Amniotic stem cell (primary cell): ENCODE measurements at places on chromosomes 11 and 22.

DNA sequence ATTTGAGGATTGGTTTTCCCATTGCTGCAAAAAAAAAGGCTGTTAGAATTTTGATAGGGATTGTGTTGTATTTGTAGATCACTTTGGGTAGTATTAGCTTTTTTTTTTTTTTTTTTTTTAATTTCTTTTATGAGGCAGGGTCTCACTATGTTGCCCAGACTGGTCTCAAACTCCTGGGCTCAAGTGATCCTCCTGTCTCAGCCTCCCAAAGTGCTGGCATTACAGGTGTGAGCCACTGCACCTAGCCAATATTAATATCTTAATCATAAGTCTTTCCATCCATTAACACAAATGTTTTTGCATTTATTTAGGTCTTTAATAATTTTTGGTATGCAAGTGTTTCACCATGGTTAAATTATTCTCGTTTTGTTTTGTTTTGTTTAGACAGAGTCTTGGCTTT lies 23.0 kb upstream of the AIFM3 start:
- DNase-seq = no peak

DNA sequence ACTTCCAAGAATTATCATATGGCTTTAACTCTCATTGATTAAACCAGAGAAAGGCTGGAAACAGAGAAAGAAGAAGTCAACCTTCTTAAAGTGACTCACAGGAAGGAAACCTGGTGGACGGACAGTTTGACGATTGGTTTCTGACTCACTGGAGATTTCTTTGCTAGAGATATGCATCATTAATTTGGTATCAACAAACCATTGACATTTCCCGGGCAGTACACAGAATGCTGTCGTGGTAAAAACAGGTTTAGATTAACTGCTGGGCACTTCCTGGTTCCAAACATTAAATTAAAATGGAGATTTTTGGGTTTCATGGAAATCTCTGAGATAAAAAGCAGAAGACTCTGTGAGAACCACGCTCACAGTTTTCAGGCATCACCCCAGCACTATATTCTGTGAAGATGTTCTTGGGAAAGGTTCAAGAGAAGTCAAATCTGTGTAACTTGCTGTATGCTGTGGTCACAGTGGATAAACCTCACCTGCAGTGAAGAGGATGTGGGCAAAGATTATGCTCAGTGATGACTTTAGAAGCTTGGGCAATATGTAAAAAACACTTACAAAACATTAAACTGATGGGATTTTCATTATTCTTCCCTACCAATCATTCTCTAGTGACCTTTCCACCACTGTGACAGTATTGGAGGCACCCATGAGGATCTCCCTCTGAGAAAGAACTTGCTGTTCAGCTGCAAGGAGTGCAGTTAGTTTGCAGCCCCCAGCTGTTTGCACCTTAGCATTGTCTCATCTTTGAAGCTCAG lies 61.1 kb upstream of the CD44 start:
- peak; percentile 54 for DNase-seq

DNA sequence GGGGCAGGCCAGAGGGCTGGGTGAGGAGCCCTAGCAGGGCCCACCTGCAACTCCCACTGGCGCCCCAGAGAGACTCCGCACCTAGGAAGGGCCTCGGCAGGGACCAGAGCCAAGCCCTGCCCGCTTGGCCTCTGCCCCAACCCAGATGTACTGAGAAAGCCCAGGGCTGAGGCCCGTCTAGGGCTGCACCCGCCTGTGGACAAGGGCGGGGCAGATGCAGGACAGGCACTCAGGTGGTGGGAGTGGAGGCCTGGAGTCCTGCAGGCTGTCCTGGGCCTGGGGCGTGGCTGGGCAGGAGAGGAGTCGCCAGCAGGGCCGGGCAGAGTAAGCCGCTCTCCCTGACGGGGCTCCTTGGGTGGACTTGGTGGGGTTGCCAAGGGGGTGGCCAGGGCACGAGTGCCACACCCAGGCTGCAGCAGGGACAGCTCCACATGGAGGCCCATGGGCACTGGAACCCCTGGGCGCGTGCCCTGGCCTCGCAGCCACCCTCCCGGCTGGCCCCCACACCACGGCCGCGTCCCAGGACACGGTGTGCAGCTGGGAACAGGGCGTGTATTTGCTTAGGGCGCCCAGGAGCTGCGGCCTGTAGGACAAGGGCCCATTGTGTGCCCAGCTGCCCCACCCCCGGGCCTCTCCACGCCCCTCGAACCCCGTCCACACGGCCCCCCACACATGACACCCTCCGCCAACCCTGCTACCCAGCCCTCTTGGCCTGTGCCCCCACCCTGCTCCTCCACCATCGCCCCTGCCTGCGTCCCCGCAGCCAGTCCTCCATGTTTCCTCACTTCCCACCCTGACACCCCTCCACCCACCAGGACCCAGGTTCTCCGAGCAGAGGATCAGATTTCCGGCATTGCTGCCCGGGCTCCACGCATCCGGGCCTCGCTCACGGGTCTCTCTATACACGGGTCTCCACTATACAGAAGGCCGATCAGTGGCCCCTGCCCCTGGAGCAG lies 11.3 kb upstream of the PIM3 start:
- no peak for DNase-seq

GRCh38 chr11:5553343-5553742 lies 5.0 kb upstream of the OR52H1 start:
- no peak for DNase-seq

- no peak for DNase-seq
Measured at GRCh38 chr11:66017321-66017720, 5.5 kb downstream of the CST6 start.

DNA sequence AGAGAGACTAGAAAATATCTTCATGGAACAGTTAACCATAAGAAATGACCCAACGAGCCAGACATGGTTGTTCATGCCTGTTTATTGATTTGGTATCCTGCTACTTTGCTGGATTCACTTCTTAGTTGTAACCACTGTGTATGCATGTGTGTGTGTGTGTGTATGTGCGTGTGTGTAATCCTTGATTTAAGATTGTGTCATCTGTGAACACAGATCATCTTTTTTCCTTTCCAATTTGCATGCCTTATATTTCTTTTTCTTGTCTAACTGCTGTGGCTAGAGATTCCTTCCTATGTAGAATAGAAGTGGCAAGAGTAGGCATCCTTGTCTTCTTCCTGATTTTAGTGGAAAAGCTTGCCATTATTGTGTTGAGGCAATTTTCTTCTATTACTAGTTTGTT lies 16.4 kb upstream of the CLTCL1 start:
- DNase-seq = no peak

DNA sequence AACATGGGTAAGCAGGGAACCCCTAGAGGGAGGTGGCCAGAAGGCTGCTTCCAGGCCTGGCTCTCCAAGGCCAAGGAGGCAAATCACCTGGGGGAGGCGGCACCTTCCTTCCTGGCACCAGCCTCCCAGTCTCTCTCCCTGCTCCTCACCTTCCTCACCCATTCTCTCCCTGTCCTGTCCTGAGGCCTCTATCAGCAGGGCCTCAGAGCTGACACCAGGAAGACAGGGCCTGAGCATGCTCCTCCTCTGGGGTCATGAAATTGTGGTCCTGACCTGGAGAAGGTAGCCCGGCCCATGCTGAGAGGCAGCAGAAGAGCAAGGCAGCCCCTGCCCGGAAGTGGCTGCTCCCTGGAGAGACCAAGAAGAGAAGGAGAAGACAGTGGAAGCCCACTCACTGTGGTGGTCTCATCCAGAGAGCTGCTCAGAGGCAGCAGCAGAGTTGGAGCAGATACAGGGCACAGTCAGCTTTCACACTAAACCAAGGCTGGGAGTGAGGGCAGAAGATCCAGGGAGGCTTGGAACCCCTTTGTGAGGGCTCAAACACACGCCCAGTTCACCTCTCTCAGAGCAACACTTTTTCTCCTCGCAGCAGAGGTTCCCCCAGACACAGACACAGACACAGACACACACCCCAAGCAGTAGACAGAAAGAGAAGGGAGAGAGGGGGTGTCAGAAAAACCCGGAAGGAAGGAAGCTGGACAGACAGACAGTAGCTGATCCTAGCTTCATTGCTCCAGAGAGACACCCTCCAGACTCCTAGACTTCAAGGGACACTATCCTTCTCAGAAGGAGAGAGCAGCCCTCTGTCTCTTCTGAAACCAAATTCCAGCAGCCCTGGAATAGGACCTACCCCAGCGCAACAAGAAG lies 1.8 kb downstream of the BCL9L start:
- DNase-seq = no peak

DNA sequence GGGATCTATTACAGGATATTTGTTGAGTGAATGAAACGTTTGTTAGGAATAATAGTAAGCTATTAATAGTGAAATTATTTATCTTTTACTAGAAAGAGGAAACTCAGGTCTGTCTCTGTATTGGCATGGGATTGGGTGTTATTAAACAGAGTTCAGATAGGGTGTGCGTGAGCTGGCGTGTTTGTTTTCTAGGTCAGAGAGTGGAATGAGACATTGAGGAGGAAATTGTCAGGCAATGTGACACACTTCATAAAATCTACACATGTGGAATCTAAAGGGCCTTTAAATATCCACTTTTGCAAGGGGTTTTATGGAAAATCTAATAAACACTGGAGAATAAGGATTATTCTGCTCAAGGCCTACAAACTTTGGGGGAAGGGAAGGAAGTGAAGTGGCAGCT lies 552.9 kb downstream of the NTM start:
- no peak for DNase-seq

DNA sequence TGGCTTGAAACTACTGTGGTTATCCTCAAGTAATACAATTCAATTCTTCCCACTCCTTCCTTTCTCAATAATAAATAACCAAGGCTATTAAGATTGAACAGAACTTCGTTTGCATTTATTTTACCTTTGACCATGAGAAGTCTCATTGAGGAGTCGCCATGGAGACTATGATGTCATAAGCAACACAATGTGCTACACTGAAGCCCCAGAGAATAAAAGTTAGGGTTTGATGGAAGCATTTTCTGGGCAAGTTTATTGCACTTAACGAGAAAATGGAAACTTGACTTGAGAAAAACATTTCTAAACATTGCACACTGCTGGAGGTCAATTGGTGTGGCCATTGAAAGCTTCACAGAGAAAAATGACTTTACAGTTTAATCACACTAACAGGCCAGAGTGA lies 121.5 kb downstream of the FAM76B start:
- DNase-seq = no peak

GRCh38 chr22:41397143-41397811 lies 15.5 kb downstream of the TEF start:
- DNase-seq = no peak
